ENCODE measurements at places on chromosomes 6 and 20.

GRCh38 chr6:104789770-104790190, 69.9 kb downstream of the HACE1 start:
- DNase-seq, result no peak

GRCh38 chr6:157552820-157553485, 172.0 kb downstream of the ZDHHC14 start:
- DNase-seq, result no peak

DNA sequence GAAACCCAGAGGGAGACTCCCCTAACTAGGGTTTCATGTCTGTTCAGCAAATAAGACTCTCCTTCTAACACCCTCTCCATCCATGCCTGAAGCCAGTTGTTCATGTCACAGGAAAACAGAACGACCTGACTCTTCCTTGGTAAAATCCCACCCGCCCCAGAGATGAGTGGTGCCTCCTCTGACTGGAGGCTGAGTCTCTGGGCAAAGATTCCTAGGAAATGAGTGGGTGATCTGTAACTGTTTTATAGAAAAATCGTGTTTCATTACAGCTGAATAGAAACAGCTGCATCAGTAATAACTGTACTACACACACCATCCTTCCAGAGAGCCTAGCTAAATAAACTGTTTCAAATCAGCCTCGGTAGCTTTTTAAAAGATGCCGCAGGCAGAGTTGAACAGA, 37.4 kb upstream of the MRPS10 start:
- DNase-seq, result no peak

- DNase-seq, result no peak
These were observed 3.9 kb downstream of the HLA-DQA1 start for GRCh38 chr6:32641122-32641521.

- DNase-seq, result no peak
These were observed 41.7 kb downstream of the SLC24A3 start for GRCh38 chr20:19253916-19254820.
